ENCODE measurements at places on chromosomes 2 and 18. TPM values are rescaled to one million over a fixed set of nuclear protein-coding genes. Genes with fewer than 3 reads are reported as not detected.

VIL1 gene
- total RNA-seq, result not detected

GRCh38 chr2:223008956-223009355, 43.0 kb upstream of the KCNE4 start:
- no peak for DNase-seq
- no peaks in the 10 kb centered on the region for H3K36me3 ChIP-seq
- H3K4me1 ChIP-seq, result no peaks in the 10 kb centered on the region
- H3K27ac ChIP-seq, result no peak overlapping the region
- H3K4me3 ChIP-seq, result no peak overlapping the region

DNA sequence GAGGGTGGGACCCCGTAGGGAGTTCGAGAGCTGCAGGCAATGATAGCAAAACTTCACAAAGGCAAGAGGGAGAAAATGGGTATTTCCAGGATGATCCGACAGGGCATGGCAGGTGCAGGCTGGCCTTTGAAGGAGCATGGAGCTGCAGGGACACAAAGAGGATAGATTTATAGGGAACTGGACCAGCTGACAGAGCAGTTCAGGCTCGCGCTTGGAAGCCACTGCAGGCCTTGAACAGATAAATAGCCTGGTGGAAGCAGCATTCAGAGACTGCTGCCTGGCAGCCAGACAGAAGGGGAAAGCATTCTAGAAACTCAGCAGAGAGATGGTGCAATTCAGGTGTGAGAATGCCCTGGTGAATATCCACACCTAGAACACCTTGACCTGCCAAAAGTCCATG, 29.3 kb upstream of the CREG2 start:
- no peak overlapping the region for H3K4me3 ChIP-seq
- H3K27ac ChIP-seq, result no peak overlapping the region
- no peaks in the 10 kb centered on the region for H3K27me3 ChIP-seq
- H3K36me3 ChIP-seq, result no peaks in the 10 kb centered on the region
- no peak for DNase-seq
- no peaks in the 10 kb centered on the region for H3K4me1 ChIP-seq

GRCh38 chr2:12733846-12734245, 17.1 kb downstream of the TRIB2 start:
- no peak for DNase-seq
- peaks cover 50% of the 10 kb centered on the region for H3K4me1 ChIP-seq
- peak overlapping the region; percentile 87 for H3K27ac ChIP-seq
- peaks cover 62% of the 10 kb centered on the region for H3K36me3 ChIP-seq
- H3K4me3 ChIP-seq, result no peak overlapping the region

DNA sequence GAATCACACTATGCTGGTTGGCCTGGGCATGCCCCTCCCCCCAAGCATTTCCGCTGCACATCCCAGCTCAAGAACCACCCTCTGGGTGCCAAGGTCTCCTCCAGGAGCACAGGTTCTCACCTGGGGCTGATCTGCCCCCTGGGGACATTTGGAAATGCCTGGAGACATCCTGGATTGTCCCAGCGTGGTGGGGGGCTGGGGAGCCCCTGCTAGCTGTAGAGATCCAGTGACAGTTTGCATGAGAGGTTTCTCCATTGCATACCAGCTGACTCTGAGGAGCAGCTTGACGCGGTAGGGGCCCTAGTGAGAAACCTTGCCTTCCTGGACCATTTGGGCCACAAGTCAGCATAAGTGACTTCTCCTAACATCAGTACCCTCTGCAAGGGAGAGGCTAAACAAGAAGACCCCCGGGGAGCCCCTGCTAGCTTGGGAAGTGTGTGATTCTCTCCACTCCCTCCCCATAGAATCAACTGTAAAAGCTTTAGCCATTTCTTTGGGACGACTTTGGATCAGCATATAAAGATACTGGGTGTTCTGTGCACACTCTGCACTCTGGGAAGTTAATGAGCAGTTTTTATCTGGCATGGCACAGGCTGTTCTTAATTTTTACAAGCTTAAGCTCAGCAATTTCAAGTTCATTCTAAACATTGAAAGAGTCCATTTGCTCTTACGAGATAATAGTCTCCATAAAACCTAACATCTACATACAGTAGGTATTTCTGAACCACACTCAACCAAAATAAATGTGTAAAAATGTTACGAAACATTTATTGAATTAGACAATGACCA, 94.1 kb downstream of the GBX2 start:
- no peak overlapping the region for H3K27ac ChIP-seq
- DNase-seq, result no peak
- H3K27me3 ChIP-seq, result no peaks in the 10 kb centered on the region

GRCh38 chr18:13809043-13809430, 14.9 kb upstream of the MC5R start:
- no peak for DNase-seq
- H3K36me3 ChIP-seq, result no peaks in the 10 kb centered on the region
- no peak overlapping the region for H3K27ac ChIP-seq
- peaks cover 11% of the 10 kb centered on the region for H3K27me3 ChIP-seq

GRCh38 chr2:35447821-35448220, 907.8 kb upstream of the CRIM1 start:
- no peaks in the 10 kb centered on the region for H3K4me1 ChIP-seq
- H3K27me3 ChIP-seq, result no peaks in the 10 kb centered on the region
- H3K4me3 ChIP-seq, result no peak overlapping the region
- H3K36me3 ChIP-seq, result no peaks in the 10 kb centered on the region
- DNase-seq, result no peak

- H3K27me3 ChIP-seq, result peaks cover 32% of the 10 kb centered on the region
- H3K36me3 ChIP-seq, result no peaks in the 10 kb centered on the region
Measured at GRCh38 chr18:49563130-49563540, 1.3 kb downstream of the LIPG start.
